ENCODE measurements at places on chromosomes 4 and X. TPM values are rescaled to one million over a fixed set of nuclear protein-coding genes. Genes with fewer than 3 reads are reported as not detected.

Gene FGFBP1
- polyA plus RNA-seq = not detected

Gene SH3RF1
- polyA plus RNA-seq = 30.0 TPM

Gene RIBC1
- polyA plus RNA-seq = 5.0 TPM

Gene PITX2
- 2.3 TPM for polyA plus RNA-seq

Gene GLRB
- polyA plus RNA-seq = 14.8 TPM

Gene ZBED1
- polyA plus RNA-seq = 45.9 TPM

Gene SPACA5
- polyA plus RNA-seq = not detected

Gene CSAG3
- polyA plus RNA-seq = not detected

Gene FAM156B
- polyA plus RNA-seq = 9.9 TPM

Gene SPANXN4
- polyA plus RNA-seq = not detected

Gene PAPSS1
- polyA plus RNA-seq = 91.3 TPM

Gene MAGEA2
- polyA plus RNA-seq = not detected

Gene PPBP
- 27.0 TPM for polyA plus RNA-seq

Gene GABRG1
- 0.15 TPM for polyA plus RNA-seq

Gene HSD17B10
- 117 TPM for polyA plus RNA-seq

Gene RAB28
- polyA plus RNA-seq = 34.6 TPM

Gene ATP1B4
- not detected for polyA plus RNA-seq

Gene PAK3
- polyA plus RNA-seq = 5.9 TPM

Gene SLC10A6
- polyA plus RNA-seq = 0.14 TPM

Gene CDX4
- not detected for polyA plus RNA-seq

Gene GPR173
- polyA plus RNA-seq = 13.1 TPM

Gene LINC00632
- 21.6 TPM for polyA plus RNA-seq

Gene HTN3
- polyA plus RNA-seq = not detected

Gene AVPR2
- polyA plus RNA-seq = 2.4 TPM

Gene IQCM
- not detected for polyA plus RNA-seq

Gene TMA16
- polyA plus RNA-seq = 32.1 TPM

Gene ZRSR2
- polyA plus RNA-seq = 15.4 TPM

Gene LAS1L
- polyA plus RNA-seq = 41.4 TPM

Gene DIPK2B
- polyA plus RNA-seq = 7.9 TPM

Gene BANK1
- 3.1 TPM for polyA plus RNA-seq

Gene UGT2A1
- 3.3 TPM for polyA plus RNA-seq

Gene TCP11X2
- polyA plus RNA-seq = 0.68 TPM

Gene TECRL
- polyA plus RNA-seq = 0.24 TPM

Gene FAM13A
- 30.6 TPM for polyA plus RNA-seq

Gene RAP1GDS1
- 37.5 TPM for polyA plus RNA-seq

Gene GLUD2
- polyA plus RNA-seq = 5.6 TPM

Gene SCD5
- polyA plus RNA-seq = 44.7 TPM

Gene SSX1
- not detected for polyA plus RNA-seq

Gene TMEM271
- polyA plus RNA-seq = not detected

Gene FAAH2
- 12.9 TPM for polyA plus RNA-seq

Gene RAB40A
- polyA plus RNA-seq = 2.2 TPM

Gene EXOC1L
- not detected for polyA plus RNA-seq

Gene SASH3
- 1.7 TPM for polyA plus RNA-seq

Gene ATP8A1
- 31.9 TPM for polyA plus RNA-seq

Gene VCX2
- polyA plus RNA-seq = not detected

Gene ADH6
- 43.7 TPM for polyA plus RNA-seq

Gene RPS3A
- 4,451 TPM for polyA plus RNA-seq

Gene HSFX3
- polyA plus RNA-seq = not detected

Gene GYG2
- polyA plus RNA-seq = 17.1 TPM

All from right renal cortex interstitium (tissue), 3 donors.